Fibroblast of upper back skin (primary cell): ENCODE measurements at places on chromosomes 6 and 20.

- DNase-seq, result peak; percentile 36
Observed at GRCh38 chr20:9068233-9068801, 570 bp upstream of the PLCB4 start.

DNA sequence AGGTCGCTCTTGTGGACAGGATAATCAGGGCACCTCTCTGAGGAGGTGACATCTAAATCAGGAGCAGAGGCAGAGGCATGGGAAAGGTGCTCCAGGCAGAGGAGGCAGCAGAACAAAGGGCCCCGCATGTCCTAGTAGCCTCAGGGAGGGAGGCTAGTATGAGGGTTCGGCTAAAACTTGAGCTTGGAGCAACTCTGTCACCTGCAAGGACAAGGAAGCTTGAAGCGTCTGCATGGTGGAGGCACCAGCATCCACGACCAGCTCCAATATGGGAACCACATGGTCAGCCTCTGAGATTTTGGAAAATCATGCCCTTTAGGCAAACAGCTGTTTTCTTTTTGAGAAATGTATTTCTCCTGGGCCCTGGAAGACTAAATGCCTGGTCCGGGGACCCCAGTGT lies 13.0 kb upstream of the MPC1 start:
- no peak for DNase-seq

- DNase-seq, result no peak
Observed at GRCh38 chr20:63968928-63969760, 586 bp downstream of the ZNF512B start.

- no peak for DNase-seq
Observed at GRCh38 chr6:148758492-148758891, 11.7 kb downstream of the UST start.

DNA sequence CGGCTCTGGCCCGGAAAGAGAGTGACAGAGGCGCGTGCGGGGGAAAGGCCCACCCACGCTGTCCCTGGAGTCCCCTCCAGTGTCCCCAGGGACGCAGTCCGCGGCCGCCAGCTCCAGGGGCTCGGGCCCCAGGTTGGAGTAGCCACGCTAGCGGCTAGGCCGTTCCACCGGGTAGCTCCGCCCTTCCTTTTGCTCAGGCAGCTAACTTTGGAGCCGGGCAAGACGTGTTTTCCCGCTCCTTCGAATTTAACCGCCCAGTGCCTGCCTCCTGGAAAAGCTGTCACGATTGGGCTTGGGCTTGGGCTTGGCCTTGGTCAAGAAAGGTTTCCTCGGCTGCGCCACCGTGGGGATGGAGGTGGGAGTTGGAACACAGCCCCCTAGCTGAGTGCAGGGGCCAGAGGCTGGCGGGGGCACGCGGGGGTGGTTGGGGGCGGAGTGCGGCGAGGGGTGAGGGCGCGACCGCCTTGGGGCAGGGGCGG lies 4.7 kb downstream of the LINC00237 start:
- DNase-seq, result no peak

GRCh38 chr6:72288592-72288991 lies 333.3 kb upstream of the KCNQ5 start:
- DNase-seq, result peak; percentile 45

- DNase-seq, result peak; percentile 50
Observed at GRCh38 chr20:34179637-34180360, 61.4 kb upstream of the ASIP start.

- DNase-seq, result no peak
Observed at GRCh38 chr20:44481719-44482416, 6.2 kb downstream of the TTPAL start.

GRCh38 chr20:13424174-13424833 lies 203.2 kb downstream of the ISM1 start:
- no peak for DNase-seq

DNA sequence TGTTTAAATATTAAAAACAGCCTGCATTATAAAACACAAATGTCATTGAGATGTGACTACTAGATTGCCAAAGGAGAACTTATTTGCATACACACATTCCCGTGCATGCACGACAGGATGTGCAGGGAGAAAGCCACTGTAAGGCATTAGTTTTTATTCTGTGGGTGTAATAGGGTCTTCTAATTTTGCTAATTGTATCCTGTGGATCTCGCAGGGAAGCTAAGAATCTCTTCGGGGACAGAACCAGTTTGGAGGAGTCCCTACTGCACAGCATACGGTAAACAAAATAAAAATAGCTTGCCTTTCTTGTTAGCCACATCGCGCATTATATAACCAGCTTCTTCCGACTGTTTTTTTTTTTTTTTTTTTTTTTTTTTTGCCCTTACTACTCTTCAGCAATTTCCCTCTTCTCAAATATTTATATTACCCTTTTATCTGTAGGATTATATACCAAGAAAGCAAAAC lies 2.0 kb downstream of the ATXN1 start:
- DNase-seq, result no peak

DNA sequence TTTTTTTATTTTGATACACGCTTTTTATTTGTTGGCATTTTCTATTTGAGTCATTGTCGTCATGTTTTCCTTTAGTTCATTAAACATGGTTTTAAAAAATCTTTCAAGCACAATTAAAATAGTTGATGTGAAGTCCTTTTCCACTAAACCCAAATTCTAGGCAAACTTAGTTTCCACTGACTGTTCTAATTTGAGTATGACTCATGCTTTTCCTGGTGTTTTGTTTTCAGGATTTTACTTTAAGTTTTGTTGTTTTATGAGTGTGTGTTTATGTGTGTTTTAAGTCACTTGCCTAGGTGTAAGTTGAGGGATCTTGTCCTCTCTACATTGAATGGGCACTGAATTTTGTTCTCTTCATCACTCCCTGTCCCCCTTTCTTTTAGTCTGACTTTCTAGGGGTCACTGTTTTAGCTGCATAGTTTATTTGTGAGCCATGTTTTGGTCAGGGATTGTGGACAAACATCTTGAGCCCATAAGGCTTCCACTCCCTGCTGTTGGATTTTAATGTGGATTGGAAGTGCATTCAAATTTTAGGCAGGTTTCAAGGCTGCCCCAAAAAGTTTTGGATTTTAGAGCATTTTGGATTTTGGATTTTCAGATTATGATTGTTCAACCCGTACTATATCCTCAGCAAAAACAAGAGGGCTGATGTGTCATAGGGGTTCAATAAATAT lies 94.8 kb downstream of the CDYL start:
- DNase-seq, result no peak

DNA sequence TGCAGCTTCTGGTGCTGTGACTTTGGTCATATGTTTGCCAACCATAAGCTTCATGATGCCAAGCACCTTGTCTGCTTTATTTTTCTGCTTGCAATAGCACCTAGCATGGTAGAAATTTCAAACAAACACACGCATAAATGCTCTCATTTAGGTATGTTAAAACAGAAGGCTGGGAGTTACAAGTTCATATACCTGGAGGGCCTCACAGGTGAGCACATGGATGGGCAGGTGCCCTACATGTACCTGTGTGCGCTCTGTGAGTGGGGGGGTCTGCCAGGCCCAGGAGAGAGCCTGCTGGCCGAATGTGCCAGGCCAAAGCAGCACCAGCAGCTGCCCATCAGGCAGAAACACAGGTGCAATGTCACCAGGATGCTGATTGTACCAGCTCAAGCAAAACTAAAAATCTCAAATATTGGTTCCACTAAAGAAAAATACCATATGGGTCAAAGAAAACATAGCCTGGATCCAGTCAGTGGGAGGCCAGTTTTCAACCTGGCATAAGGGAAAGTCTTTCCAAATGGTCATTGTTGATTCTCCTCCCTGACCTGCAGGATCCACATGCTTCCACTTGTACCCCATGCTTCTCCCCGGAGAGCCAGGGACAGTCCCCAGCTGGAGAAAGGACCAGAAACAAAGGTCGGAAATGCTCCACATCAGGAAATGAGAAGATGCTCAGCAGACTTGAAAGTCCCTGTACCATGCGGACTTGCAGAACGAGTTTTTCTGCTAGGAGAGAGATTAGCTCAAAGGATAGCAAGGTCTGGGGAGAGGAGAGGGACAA lies 7.2 kb upstream of the PFDN4 start:
- DNase-seq, result no peak

- no peak for DNase-seq
Observed at GRCh38 chr6:2439632-2440031, 194.2 kb upstream of the GMDS start.

- no peak for DNase-seq
Observed at GRCh38 chr6:30938730-30939129, 2.0 kb upstream of the MUCL3 start.

DNA sequence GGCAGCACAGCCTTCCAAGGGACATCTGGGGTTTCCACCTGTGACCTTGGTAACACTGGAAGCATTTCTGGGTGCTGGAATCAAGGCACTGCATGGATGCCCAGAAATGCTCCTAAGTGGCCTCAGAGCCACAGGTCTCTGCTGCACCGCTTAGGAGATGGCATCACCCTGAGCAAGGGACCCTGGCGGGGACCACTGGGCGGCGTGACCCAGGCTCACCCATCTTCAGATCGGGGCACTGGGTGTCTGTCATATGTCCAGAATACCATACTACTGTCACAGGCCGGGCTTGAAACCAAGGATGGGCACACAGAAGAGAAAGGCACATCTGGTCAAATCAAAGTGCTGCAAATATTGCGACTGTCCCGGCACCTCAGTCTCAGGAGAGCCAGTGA lies 45.9 kb downstream of the SSR1 start:
- no peak for DNase-seq

DNA sequence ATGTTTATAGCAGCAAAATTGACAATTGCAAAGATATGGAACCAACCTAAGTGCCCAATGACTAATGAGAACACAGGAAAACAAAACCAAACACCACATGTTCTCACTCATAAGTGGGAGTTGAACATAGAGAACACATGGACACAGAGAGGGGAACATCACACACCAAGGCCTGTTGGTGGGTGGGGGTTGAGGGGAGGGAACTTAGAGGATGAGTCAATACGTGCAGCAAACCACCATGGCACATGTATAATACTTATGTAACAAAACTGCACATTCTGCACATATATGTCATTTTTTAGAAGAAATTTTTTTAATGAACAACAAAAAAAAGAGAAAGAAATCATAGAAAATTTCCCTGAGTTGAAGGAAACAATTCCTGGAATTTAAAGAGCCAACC lies 3.9 kb downstream of the EPM2A start:
- peak; percentile 52 for DNase-seq

DNA sequence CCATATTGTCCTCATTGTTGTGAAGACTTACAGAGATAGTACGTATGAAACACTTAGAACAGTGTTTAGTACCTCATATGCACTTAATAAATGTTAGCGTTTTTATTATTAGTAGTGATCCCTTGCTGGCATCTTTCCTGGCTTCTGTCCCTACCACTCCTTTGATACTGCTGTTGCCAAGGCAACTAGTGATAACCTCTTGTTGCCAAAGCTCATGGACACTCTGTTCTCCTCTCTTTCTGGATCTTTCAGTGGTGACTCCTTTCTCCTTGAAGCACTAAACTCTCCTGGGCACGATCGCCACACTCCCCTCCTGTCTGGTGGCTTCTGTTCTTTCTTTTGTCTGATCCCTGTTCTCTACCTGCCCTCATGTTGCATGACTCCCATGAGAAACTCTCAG lies 83.5 kb downstream of the FOXO3 start:
- DNase-seq, result no peak

GRCh38 chr6:96899019-96899418 lies 1.3 kb upstream of the NDUFAF4 start:
- DNase-seq, result peak; percentile 58

- no peak for DNase-seq
Observed at GRCh38 chr6:90202156-90202555, 94.5 kb downstream of the BACH2 start.

DNA sequence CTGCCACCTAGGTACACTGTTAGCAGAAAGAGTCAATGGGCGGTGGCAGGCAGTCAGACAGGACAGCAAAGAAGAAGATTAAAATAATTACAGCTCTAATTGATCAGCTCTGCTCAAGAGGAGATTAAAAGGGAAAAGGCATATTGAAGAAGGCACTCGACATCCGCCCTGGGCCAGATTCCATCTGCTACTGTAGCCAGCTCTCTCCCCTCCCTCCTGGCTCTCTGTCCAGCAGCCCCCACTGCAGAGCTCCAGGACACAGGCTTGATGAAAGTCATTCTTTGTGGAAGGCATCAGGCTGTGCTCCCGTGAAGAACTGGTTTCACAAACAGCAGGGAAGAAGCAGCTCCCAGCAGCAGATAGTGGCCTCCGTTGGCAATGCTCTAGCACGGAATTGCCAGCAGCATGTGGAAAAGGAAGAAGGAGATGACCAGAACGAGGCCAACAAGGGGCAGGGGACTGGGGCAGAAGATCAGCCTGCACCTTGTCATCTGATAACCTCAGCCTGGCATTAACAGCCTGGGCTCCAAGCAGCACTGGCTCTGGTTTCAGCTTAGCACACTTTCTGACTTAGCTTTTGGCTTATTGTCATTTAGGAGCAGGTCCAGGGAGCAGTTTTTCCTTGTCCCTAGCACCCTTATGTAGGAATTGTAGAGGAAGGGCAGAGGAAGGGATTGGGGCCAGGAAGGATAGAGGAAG lies 465.9 kb downstream of the KIF16B start:
- no peak for DNase-seq

DNA sequence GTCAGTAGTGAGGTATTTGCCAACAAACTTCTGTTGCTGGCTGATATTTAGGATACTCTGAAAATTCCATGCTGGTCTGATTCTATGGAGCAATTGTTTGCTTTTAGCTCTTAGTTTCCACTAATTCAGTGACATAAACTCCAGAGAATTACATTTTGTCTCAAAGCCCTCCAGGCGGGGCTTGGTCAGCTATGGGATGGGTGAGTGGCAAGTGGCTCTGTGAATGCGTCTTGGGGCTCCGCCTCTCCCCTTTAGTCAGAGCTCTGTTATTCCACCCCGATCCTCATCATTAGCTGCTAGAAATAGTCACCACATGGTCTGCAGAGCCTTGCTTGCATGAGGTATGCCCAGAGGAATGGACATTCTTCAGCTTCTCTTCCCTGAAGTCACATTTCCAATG lies 540.6 kb downstream of the QKI start:
- DNase-seq, result peak; percentile 89

DNA sequence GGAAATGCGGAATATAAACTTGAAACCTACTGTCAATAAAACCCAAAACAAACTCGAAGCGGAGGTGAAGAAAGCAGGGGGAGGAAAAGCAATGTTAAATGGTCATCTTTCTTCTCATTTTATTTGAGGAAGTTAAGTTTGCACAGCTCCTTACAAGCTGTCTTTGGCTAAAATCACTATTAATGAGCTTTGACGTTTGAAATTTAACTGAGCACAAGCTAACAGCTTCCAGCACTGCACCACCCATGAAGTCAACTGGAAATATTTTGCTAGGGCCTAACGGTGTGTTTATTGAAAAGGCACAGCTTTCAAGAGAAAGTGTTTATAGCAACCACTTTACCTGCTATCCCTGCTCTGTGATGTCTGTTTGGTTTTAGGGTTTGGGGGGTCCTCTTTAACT lies 103.8 kb downstream of the PKHD1 start:
- no peak for DNase-seq

- no peak for DNase-seq
Observed at GRCh38 chr6:14670806-14671205, 553.2 kb downstream of the CD83 start.

DNA sequence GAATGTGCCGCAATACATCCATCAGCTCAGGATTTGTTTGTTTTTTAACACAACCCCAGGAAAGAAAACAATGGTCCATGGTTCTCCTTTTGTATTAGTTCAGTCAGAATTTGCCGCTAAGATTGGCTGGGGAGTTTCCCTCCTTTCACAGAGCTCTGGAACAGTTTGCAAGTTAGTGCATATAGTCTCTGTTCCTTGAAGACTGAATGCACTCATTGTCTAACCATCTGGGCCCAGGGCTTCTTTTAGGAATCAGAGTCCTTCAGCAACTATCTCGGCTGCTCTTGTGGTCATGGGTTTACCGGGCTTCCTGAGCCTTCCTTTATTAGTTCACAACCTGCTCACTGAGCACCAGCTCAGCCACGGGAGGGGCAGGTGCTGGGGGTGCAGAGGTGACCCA lies 121.3 kb downstream of the SLC23A2 start:
- DNase-seq, result no peak
